Hematopoietic multipotent progenitor cell treated with erythropoietin and hydrocortisone succinate and interleukin-3 and kit ligand, for 8 days (in vitro differentiated cells): ENCODE measurements at places on chromosomes 3 and 15.
A peak's percentile ranks its signal among the peaks of the same experiment; 100 is the strongest.

GRCh38 chr3:102106416-102107097 is 257.2 kb downstream of the NFKBIZ start:
- no peak for DNase-seq

GRCh38 chr3:183324083-183324482 is 71.0 kb downstream of the B3GNT5 start:
- peak; percentile 22 for DNase-seq

GRCh38 chr3:13111173-13111872 is 38.1 kb upstream of the IQSEC1 start:
- no peak for DNase-seq

DNA sequence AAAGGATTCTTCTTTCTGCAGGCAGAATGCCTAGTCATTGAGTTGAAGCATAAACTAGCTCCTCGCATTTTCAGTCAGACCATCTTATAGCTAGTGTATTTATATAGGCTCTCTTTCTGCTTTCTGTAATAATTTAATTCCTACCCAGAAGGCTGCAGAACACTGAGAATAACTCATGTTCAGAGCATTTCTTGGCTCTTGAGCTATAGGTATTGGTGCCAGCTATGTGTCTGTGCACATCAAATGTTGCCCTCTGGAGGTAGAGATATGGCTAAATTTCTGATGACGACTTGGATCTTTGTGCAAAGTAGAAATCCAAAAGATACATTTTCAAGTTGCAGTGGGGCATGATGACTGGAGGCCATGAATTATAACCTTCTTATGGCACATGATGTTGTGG is 336.2 kb upstream of the TPM1 start:
- no peak for DNase-seq

GRCh38 chr3:167820102-167820865 is 84.8 kb downstream of the SERPINI1 start:
- DNase-seq = no peak

DNA sequence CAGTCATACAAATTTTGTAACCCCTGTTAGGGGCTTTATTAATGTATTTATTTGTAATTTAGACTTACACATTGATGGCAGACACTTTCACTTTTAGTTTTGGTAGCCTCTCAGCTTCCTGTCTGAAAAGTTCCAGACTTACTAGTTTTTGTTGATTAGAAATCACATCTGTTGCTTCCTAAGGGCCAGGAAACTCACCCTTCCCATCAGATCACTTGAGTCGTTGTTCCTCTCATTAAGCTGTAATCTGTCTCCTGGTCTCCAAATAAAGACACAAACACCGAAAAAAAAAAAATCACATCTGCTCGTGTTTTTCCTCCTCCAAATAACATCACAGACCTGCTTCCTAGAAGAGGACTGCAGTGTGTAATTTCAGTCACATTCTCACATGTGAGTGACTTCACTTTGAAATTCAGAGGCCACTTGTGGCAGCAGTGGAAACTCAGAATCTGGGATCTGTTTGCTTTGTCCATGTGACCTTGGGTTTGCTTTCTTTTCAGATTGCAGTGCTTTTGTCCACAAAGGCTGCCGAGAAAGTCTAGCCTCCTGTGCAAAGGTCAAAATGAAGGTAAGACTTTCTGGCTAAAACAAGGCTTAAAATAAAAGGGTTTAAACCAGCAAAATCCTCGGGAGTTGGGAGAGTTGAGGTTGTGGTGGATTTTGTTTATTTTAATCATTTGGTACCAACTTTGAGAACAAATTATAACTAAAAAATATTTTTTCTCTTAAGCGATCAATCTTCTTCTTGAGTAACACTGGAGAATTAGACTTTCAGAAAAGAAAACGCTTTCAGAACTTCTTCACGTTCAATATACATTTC is 87.0 kb downstream of the KLHL25 start:
- peak; percentile 38 for DNase-seq

DNA sequence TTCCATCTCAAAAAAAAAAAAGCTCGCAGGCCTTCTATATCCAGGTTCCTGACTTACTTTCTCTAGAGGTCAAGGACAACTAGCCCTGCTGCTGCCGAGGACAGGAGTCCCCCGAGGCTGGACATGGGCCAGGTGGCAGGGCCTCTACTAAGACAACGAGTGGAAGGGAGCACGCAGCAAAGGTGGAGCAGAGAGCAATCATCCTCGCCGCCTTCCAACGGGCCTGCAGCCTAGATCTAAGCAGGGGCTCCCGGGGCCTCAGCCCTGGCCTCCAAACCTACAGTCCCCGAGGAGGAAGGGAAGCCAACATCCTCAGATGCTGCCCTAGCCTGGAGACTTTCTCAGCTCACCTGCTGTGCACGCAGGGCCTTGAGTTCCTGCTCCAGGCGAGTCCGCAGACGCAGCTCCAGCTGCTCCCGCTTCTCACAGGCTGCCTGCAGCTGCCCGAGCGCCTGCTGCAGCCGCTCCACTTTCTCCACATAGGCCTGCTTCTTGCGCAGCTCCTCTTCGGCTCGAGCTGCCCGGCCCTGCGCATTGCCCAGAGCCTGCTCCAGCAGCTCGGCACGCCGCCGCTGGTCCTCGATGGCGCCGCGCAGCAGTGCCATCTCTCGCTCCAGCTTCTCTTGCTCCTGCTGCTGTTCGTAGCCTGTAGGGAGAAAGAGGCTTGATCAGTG is 12.9 kb downstream of the AMOTL2 start:
- no peak for DNase-seq

GRCh38 chr15:67242708-67243111 is 11.8 kb downstream of the AAGAB start:
- DNase-seq = no peak

DNA sequence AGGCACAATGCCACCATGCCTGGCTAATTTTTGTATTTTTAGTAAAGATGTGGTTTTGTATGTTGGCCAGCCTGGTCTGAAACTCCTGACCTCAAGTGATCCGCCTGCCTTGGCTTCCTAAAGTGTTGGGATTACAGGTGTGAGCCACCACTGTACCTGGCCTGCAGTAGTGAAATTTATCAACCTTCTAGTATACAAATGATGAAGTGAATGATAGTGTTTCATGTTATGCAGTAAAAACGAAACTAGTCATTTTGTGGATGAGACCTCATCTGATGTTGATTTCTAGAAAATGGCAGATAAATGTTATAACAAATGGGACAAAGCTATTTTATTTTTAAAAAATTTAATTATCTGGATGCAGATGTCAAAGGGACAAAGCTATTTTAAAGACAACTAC is 32.9 kb downstream of the NXPE3 start:
- DNase-seq = no peak

DNA sequence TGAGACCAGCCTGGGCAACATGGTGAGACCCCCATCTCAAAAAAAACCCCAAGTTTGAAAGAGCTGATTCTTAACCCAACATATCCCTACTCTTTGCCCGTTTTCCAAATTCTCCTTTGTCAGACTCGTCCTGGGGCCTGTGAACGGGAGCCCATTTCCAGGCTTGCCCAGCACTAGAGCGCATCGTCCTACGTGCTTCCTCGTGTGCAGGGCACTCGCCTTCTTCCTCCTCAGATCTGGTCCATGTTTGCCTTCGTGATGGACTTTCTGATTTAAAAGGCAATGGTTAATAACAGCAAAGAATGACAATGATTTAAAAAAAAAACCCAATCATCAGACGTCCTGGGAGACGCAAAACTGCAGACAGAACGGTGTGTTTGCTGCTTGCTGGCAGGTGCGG is 10.1 kb downstream of the MELTF start:
- no peak for DNase-seq

DNA sequence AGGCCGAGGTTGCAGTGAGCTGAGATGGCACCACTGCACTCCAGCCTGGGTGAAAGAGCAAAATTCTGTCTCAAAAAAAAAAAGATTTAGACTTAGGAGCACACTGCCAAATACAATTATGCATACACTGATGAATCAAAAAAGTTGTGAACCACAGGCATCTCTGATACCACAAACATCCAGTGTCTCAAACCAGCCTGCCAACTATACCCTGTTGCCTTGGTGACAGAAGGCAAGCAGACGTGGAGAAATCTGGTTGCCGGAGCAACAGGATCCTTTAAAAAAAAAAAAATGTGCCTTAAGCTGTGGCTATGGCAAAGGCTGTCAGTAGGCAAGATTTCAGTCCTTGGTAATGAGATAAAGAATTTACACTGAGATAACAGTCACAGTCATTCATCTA is 202.3 kb downstream of the NEK10 start:
- no peak for DNase-seq
